Stimulated activated naive CD4-positive, alpha-beta T cell (primary cell): ENCODE measurements at places on chromosomes 1 and 21.
A peak's percentile ranks its signal among the peaks of the same experiment; 100 is the strongest.

GRCh38 chr1:94160811-94161210 is 39.9 kb upstream of the ABCA4 start:
- no peak for DNase-seq

DNA sequence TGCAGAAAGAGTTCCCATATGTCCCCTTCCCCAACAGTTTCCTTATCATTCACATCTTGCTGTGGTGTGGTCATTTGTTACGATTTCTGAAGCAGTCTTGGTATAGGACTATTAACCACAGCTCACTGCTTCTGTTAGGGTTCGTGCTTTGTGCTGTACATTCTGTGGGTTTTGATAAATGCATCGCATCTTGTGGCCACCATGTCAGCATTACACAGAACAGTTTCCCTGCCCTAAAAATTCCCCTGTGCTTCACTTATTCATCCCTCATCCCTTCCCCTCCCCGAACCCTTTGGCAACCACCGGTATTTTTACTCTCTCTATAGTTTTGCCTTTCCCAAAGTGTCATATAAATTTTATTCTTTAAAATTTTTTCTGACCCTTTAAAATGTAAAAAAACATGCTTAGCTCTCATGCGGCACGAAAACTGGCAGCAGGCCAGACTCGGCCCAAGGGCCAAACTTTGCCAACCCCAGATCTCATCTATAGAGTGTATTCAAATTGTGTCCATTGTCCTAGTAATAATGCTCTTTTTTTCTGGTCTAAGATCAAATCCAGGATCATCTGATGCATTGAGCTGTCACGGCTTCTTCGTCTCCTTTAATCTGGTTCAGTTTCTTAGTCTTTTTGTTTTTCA is 78.2 kb downstream of the SIM2 start:
- no peak for DNase-seq

DNA sequence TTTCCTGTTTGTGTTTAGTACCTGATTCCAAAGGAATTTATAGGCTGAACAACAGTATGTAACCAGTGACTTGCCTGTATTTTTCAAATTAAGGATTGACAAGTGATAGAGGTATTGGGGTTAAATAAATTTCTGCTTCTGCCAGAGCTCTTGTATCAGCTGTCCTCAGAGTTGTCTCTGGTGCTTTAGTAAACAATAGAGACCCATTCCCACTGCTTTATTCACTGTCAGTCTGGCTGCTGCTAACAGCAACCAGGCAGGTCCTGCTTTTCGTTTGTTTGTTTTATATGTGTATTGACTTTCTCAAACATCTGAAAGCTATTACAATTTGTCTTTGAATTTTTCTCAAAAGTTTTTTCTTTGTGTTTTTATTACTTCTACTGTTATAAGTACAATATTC is 76.1 kb downstream of the OLFM3 start:
- no peak for DNase-seq

DNA sequence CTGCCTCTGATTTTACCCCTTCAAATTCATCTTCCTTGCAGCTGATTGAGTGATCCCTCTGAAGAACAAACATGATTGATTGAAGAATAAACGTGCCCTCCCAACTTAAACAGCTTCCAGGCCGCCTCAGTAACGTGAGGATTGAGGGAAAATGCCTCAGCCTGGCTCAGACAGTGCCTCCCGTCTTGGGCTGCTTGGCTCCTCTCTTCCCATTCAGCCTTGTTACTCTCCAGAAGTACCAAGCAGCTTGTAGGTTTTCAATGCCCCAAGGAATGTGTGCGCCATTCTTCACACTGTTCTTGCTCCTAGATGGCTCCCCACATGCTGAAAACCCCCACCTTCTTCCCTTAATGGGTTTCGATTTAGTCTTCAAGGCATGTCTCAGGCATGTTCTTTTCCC is 51.8 kb downstream of the ST6GALNAC5 start:
- no peak for DNase-seq

DNA sequence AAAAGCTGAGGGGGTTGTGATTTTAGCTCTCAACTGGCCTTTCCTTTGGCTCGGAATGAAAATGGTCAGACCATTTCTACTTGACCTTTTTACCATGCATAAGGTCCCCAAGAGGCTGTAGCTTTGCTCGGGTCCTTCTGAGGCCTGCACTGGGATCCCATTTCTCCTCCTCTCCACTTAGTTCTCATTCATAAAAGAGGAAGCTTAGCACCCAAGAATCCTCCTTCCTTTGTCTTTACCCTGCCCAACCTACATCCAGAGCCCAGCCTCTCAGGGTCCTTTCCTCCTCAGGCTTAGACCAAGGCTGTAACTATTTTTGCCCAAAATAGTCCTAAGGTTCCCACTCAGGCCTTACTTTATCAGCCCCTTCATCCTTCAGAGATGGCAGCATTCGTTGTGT is 6.0 kb upstream of the SLC27A3 start:
- DNase-seq = no peak

- no peak for DNase-seq
Measured at GRCh38 chr1:97832481-97832880, 88.4 kb downstream of the DPYD start.

GRCh38 chr1:110798691-110799256 is 74.2 kb upstream of the CD53 start:
- no peak for DNase-seq

DNA sequence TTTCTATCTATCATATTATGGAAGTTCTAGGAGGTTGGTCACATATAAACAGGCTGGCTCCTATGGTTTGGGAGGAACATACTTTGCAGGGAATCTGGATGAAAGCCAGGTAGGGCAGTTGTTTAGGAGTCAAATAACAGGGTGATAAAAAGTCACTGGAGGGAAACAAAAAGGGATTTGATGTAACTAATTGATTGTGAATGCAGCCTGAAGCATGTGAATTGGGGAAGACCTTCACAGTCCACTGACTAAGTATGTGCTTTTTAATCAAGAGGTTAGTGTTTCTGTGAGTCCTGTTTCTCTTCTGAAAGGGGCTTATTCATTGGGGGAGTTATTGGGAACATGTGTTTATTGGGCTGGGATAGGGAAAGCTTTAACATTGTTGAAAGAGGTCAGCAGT is 41.3 kb downstream of the HMCN1 start:
- DNase-seq = no peak

- no peak for DNase-seq
Measured at GRCh38 chr1:234776876-234777855, 167.2 kb upstream of the IRF2BP2 start.

- no peak for DNase-seq
Measured at GRCh38 chr1:107810291-107810951, 154.6 kb downstream of the VAV3 start.

DNA sequence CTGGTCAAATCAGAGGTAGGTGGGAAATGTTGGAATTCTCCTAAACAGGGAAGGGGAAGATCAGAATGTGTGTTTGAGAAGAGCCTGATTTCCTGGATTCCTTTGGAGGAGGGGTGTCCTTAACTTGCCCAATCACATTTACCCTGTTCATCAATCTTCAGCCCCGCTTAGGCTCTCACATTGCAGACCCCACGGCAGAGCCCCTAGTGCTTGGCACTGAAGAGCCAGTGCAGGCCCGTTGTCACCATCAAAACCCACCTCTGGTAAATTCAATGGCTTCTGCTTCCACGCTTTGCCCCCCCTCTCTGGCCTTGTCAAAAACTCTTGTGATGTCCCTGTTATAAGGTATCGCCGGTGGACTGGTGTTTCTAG is 2.3 kb downstream of the AGPAT3 start:
- no peak for DNase-seq

GRCh38 chr1:156693848-156694689 is 11.3 kb downstream of the CRABP2 start:
- DNase-seq = no peak

- DNase-seq = no peak
Measured at GRCh38 chr1:51303315-51303714, 27.0 kb downstream of the TTC39A start.

DNA sequence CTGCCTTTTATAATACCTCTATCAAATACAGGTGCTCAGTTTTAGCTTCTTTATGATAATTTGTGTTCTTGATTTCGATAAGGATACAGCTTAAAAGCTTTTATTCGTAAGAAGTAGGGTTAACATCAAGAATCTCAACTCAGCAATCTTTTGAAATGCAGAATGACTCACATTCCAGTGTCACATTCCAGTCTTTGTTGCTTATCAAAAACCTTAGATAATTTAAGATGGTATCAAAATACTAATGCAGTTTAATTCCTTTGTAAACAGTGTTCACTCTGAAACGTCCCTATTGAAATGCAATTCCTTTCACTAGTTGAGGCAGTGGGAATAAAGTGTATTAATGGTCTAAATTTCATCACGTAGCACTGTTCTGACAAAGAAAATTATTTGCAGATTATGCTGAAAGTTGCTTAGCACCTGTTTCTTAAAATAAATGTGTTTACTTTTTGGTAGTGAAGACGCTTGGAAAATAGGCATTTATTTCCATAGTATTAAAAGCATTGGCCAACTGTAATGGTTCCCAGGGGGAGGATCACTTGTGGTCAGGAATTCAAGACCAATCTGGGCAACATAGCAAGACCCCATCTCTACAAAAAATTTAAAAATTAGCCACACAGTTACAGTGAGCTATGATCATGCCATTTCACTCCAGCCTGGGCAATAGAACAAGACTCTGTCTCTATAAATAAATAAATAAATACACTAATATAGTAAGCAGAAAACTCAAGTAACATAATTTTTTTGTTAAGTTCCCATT is 10.1 kb upstream of the CNN3 start:
- no peak for DNase-seq

DNA sequence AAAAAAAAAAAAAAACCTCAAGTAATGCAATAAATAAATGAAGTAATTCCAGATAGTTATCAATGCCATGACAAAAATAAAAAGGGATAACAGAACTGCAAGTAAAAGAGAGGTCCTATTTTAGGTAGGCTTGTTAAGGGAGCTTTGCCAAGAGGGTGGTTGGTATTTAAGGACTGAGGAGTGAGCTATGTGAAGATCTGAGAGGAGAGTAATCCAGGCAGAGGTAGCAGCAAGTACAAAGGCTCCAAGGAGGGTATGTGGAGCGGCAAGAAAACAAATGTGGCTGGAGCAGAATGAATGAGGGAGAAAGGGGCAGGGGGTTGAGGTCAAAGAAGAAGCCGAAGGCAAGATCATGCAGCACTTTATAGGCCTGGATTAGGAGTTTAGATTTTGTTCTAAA is 59.9 kb upstream of the CDC42BPA start:
- DNase-seq = no peak

- no peak for DNase-seq
Measured at GRCh38 chr1:57858740-57859139, 434.9 kb upstream of the DAB1 start.

- DNase-seq = peak; percentile 64
Measured at GRCh38 chr1:207336559-207337467, 15.3 kb downstream of the CD55 start.

GRCh38 chr1:38559446-38560165 is 300.0 kb downstream of the RRAGC start:
- DNase-seq = peak; percentile 68

DNA sequence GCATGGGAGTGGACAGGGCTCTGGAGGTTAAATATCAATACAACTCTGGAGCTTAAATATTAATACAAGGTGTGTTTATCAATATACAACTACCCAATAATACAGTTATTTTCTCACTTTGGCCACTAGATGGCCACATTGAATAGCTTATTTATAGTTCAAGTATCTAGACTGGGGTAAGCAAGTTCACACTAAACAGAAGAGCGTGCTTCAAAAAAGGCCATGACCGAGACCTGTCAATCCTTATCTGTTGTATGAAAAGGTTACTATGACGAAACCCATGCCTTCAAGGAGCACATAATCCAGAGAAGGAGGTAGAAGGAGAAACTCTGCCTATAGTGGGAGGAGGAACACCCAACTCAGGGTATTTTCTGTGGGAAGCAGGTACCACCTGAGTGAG is 29.1 kb downstream of the CHML start:
- no peak for DNase-seq

DNA sequence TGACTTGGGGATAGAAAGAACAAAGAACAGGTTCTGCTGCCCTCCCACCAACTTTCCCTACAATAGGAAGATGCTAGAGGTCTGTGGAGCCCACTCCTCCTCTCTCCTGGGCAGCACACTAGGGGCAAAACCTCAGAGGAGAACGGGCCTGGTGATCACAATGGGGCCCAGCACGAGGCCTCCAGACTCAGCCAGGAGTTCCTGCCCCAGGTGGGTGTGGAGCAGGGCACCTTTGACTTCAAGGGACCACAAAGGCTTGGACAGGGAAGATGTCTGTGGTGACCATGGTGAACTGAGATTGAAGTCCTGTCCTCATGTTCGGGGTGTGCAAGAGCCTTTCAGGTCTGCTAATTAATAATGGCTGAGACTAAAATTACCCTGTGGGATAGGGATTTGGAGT is 88.8 kb downstream of the LAMC2 start:
- no peak for DNase-seq

GRCh38 chr1:5333291-5333690 is 658.9 kb downstream of the NPHP4 start:
- no peak for DNase-seq

- no peak for DNase-seq
Measured at GRCh38 chr1:203492082-203492747, 1.7 kb upstream of the OPTC start.

GRCh38 chr1:229017091-229017490 is 253.8 kb upstream of the RAB4A start:
- no peak for DNase-seq

- no peak for DNase-seq
Measured at GRCh38 chr1:150514913-150515327, 632 bp upstream of the FALEC start.

GRCh38 chr1:39902460-39902807 is 717 bp upstream of the MYCL start:
- no peak for DNase-seq
